ENCODE measurements at places on chromosomes 5 and 9. TPM values are rescaled to one million over a fixed set of nuclear protein-coding genes. Genes with fewer than 3 reads are reported as not detected.

- H3K4me1 ChIP-seq, result peaks cover 30% of the 10 kb centered on the region
- H3K4me3 ChIP-seq, result no peak overlapping the region
- H3K27me3 ChIP-seq, result no peaks in the 10 kb centered on the region
- no peak for DNase-seq
- no peak overlapping the region for H3K27ac ChIP-seq
- H3K36me3 ChIP-seq, result peaks cover 3% of the 10 kb centered on the region
Observed at GRCh38 chr5:116137544-116138378, 52.9 kb downstream of the COMMD10 start.

DNA sequence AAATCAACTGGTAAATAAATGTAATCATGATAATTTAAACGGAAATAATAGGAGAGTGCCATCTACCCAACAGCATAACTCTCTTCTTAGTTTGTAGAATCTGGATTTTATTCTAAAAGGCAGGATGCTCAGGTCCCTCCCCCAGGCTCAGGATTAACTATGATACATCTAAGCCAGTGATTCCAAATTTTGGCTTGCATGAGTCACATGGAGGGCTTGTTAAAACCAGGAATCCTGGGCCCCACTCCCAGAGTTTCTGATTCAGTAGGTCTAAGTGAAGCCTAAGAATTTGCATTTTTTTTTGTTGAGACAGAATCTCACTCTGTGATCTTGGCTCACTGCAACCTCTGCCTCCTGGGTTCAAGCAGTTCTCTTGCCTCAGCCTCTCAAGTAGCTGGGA is 62.3 kb upstream of the ZFR start:
- peaks cover 15% of the 10 kb centered on the region for H3K27me3 ChIP-seq
- DNase-seq, result no peak
- no peak overlapping the region for H3K27ac ChIP-seq
- H3K4me1 ChIP-seq, result peaks cover 29% of the 10 kb centered on the region

DNA sequence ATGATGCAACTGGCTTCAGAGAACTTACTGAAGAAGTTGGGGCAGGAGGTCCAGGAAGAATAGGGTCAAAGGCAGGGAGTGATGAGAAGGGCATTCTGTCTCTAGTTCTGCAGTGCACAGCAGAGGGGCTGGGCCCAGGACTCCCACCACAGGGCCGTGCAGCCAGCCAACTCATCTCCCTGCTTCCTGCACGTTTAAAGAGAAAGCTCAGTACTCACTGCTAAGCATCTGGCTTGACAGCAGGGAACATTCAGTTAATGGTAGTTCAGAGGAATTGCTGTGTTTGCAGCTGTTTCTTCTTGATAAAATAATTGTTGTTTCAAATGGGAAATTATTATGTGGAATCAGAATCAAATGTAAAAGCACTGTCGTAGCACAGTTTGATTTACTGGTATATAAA is 25.6 kb upstream of the SCAMP1 start:
- no peak overlapping the region for H3K4me3 ChIP-seq
- no peak for DNase-seq
- H3K27me3 ChIP-seq, result no peaks in the 10 kb centered on the region
- no peak overlapping the region for H3K27ac ChIP-seq
- peaks cover 12% of the 10 kb centered on the region for H3K36me3 ChIP-seq

DNA sequence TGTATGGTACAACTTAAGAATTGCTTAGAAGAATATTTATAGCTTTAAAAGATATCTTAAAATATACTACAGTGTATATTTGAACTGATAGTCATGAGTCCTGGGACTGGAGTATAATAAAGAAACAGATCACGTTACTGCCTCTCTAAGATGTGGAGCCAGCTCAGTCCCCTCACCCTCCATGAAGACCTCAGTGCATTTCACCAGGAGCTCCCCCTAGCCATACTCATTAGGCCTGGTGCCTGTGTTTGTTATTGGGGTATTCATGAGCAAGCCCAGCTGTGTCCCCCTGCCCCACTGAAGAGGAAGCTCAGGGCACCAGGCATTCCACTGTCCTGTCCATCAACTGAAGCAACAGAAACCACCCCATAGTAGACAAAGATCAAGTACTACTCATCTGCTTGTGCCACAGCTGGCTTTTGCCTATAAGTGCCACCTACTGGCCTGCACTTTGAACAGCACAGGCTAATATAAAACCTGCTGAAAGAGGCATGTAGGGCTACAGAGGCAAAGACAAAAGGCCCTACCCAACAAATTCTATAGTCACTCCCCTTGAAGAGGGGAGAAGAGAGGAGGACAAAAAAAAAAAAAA is 850.2 kb upstream of the NUDT12 start:
- no peak overlapping the region for H3K4me3 ChIP-seq
- no peaks in the 10 kb centered on the region for H3K27me3 ChIP-seq
- H3K36me3 ChIP-seq, result peaks cover 2% of the 10 kb centered on the region
- DNase-seq, result no peak
- no peak overlapping the region for H3K27ac ChIP-seq
- peaks cover 6% of the 10 kb centered on the region for H3K4me1 ChIP-seq

The ATOX1 gene
- 92.6 TPM for total RNA-seq

The PCDHGA8 gene
- total RNA-seq, result 2.7 TPM

DNA sequence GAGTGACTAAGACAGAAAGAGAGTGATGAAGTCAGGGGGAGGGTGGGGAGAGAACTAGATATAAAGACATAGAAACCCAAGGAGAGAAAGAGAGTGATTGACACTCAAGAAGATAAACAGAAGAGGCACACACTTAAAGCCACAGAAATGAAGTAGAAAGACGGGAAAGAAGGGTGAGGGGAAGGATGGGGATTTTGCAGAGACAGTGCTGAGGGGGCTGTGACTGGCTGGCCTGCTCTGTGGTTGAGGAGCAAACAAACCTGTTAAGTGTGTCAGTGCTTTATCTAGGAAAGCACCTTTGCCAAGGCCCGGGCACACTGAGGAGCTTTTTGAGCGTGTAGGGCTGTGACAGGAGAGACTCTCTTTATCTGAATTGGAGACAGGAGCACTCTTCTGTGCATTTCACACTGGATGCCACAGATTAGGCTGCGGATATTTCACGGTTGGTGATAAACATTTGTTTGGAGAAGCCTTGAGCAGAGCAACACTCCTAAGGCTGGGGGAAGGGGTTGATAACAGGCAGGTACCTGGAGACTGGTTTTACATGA is 109.1 kb downstream of the DOCK2 start:
- H3K4me3 ChIP-seq, result no peak overlapping the region
- H3K27me3 ChIP-seq, result peaks cover 58% of the 10 kb centered on the region
- H3K36me3 ChIP-seq, result no peaks in the 10 kb centered on the region

DNA sequence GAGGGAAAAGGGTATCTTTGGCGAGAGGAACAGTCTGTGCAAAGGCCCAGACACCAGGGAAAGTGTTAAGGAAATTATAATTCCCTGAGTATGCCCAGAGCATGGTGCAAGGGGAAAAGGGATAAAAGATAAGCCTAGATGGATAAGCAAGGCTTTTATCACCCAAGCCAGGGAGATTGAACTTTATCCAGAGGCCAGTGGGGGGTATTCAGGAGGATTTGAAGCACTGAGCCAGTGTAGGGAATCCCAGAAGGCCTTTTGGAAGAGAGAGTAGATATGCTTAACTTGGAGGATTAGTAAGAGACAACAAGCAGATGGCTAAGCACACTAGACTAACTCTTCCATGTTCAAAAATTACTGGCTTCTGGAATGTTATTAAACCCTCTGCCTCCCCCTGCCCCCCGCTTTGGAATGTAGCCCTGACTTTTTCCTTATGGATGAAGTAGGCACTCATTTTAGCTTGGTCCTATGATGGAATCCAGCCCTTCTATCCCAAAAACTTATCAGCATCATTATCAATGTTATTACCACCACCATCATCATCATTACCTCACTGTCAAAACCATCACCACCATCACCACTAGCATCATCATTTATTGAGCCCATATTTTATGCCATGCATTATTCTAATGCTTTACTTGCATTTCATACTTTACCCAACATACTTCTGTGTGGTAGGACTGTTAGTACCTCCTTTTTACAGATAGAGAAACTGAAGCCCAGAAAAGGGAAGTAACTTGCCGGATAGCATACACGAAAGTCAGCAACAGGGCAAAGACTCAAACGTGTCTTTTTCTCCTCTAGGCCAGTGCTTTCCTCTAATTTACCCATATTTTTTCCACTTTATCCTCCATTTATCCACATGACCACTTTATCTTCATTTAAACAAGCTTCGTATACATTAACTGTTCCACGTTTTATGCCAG is 237.0 kb downstream of the PAPPA start:
- H3K36me3 ChIP-seq, result no peaks in the 10 kb centered on the region
- no peak overlapping the region for H3K27ac ChIP-seq
- no peaks in the 10 kb centered on the region for H3K27me3 ChIP-seq
- no peak for DNase-seq
- no peak overlapping the region for H3K4me3 ChIP-seq

The PCDHA1 gene
- not detected for total RNA-seq

- no peak overlapping the region for H3K4me3 ChIP-seq
- H3K27ac ChIP-seq, result peak overlapping the region; percentile 59
- H3K4me1 ChIP-seq, result peaks cover 29% of the 10 kb centered on the region
- no peaks in the 10 kb centered on the region for H3K36me3 ChIP-seq
- no peak for DNase-seq
Observed at GRCh38 chr9:134057307-134057657, 10.5 kb downstream of the BRD3 start.

- H3K27me3 ChIP-seq, result peaks cover 53% of the 10 kb centered on the region
- no peak overlapping the region for H3K27ac ChIP-seq
- no peak overlapping the region for H3K4me3 ChIP-seq
- DNase-seq, result no peak
- H3K4me1 ChIP-seq, result peaks cover 4% of the 10 kb centered on the region
- no peaks in the 10 kb centered on the region for H3K36me3 ChIP-seq
Observed at GRCh38 chr9:36913393-36914211, 120.5 kb downstream of the PAX5 start.

DNA sequence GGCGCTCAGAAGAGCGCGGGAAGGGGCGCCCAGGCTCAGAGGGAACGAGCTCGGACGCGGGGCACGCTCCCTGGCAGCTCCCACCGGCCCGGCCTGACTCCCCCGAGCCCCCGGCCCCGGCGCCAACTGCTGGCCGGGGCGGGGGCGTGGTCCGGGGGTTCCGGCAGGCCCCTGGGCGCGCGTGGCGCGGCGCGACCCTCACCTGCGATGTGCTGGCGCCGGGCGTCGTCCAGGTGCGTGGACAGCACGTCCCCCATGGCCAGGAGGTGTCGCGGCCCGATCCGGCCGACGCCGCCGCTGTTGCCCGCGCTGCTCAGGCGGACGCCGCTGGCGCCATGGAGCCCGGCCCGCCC is 43.5 kb upstream of the STXBP1 start:
- H3K27me3 ChIP-seq, result no peaks in the 10 kb centered on the region
- no peak overlapping the region for H3K27ac ChIP-seq
- DNase-seq, result no peak
- H3K36me3 ChIP-seq, result no peaks in the 10 kb centered on the region
- peak overlapping the region; percentile 71 for H3K4me3 ChIP-seq
- H3K4me1 ChIP-seq, result peaks cover 41% of the 10 kb centered on the region

GRCh38 chr9:23702311-23702922 is 123.6 kb downstream of the ELAVL2 start:
- DNase-seq, result no peak
- peaks cover 21% of the 10 kb centered on the region for H3K4me1 ChIP-seq
- no peaks in the 10 kb centered on the region for H3K36me3 ChIP-seq
- no peak overlapping the region for H3K27ac ChIP-seq
- H3K4me3 ChIP-seq, result no peak overlapping the region
- no peaks in the 10 kb centered on the region for H3K27me3 ChIP-seq
